ENCODE measurements at places on chromosomes 4 and X.

DNA sequence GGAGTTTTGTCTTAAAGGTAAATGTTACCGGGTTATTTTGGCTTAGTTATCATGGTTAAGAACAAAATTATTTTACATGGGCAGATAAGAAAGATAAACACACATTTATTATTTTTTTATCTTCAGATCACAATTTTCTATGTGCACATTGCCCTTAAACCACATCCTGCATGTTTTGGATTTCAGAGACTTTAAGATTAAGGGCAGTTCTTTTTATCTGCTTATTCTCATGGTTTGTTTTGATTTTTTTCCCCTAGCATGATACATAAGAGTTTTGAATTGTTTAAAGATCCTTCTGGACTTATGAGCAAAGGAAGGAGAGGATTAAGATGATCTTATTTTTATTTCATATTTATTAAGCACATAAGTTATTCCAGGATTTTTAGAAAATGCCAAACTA is 190.1 kb upstream of the BMP3 start:
- DNase-seq: no peak

DNA sequence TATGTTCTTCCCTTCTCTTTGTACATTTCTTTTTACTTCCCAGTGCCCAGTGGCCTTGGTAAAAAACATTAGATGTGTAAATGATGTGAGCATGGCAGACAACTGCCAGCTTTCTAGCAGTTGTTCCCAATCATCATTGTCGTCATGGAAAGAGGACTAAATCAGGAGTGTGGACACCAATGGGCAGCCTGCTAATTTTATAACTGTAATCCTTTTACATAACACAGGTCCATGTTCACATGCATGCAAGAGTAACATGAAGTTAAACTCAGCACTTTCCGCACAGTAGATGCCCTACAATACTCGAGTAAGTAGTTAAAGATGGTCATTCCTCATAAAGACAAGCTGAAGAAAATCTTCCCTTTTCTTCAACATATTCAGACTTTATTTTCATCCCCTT is 23.4 kb upstream of the G3BP2 start:
- no peak for DNase-seq

GRCh38 chr4:142548491-142548890 is 297.6 kb downstream of the INPP4B start:
- no peak for DNase-seq

- DNase-seq: no peak
These were observed 339 bp downstream of the CUL4B start for GRCh38 chrX:120560405-120560841.

DNA sequence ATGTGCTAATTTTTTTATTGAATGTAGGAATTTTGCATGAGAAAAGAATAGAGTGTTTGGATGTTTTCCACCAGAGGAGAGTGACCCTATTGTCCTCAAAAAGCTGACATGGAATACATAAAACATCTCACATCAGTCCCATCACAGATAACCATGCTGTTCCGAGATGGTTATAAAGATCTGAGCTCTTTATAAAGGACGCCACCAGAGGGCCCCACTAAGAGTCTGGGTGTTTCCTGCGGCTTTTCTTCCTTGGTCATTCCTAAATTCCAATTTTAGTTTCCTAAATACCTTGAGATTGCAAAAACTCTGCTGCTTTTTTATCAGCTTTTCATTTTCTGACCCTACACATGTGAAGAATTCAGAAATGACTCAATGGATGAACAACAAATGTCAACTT is 504.5 kb upstream of the FRG1 start:
- DNase-seq: no peak

DNA sequence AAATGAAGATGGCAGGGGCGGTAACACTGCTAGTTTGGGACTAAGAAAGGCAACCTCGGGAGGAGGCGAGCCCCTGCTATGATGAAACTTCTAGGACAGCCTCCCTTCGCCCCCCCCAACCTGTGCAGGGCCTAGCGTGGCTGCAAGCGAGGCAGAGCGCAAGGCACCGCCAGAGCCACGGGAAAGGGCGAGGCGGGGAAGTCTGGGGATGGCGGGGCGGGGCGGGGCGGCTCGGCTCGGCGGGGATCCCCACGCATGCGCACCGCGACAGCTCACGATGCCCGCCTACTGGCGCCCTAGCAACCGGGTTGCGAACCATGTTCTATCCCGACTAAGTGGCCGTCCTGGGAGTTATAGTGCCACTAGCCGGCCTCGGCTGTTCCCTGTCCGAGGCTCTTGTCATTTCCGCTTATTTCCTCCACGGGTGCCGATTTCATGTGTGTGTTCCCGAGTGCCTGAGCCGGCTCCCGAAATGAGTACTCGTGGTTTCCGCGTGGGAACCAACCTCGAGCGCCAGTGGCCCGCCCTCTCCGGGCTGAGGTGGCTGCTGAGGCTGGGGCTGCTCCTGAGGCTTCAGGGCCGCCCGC is 28.7 kb upstream of the RBMX start:
- DNase-seq: peak; percentile 72

- DNase-seq: no peak
These were observed 108.6 kb downstream of the PPP3CA start for GRCh38 chr4:101238706-101239105.

DNA sequence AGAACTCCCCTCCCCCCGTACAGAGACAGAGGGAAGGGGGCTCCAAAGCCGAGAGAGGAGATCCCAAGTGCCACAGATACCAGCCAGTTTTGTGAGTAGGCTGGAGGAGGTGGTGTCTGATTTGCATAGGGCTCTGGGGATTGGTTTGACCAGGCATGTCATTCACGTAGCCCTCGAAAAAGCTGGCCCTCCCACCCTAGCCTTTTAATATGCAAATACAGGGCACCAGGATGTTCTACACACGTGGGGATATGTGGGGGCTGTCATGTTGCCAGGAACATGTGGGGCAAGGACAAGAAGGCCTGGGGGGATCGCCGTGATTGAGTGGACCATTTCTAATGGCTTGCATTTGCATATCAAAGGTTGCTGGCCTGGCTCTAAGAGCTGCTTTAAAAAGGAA is 272.9 kb downstream of the PPP1R2C start:
- no peak for DNase-seq

- no peak for DNase-seq
These were observed 1.6 kb upstream of the AP1S2 start for GRCh38 chrX:15856222-15856587.

DNA sequence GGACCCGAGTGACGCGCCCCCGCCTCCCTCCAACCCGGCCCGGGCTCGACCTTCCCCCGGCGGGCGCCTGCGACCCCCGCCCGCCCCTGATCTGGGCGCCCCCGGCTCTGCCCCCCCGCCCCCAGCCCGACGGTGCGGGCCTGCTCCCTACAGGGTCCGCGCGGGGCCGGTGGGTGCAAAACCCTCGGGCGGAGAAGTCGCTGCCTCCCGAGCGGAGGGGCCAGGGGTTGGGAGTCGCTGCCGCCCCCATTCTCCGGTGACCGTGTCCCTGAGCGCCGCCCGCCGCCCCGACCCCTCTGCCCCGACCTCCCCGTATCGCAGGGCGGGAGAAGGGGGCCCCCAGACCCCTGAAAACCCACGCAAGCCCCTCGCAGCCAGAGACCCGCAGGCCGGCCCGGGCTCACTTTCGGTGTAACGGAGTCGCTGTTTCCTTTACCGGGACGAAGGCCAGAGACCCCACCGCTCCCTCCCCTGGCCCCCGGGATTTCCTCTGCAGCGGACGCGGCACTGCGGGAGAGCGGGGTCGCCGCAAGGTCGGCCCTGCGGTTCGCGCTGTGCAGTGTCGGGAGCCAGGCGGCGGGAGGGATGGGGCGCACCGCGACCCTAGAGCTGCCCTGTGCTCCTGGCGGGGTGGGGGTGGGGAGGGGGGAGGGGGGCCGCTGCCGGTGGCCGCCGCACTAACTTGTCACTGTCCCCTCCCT is 729 bp upstream of the CPLX1 start:
- DNase-seq: no peak

DNA sequence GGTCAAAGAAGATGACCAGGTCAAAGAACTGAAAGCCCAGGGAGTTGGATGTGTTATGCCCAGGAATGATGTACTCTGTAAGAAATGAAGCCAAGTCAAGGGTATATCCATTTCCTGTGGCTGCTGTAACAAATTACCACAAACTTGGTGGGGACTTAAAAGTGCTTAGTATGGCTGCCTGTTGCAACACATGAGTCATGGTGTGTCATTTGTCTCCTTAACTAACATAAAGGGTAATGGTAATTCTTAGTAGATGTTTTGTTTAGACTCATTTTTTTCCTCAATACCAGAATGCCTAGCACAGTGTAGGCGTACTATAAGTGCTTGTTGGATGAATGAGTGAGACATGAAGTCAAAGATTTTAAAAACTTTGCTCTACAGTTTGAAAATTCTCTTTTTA is 45.7 kb downstream of the SYTL5 start:
- no peak for DNase-seq

DNA sequence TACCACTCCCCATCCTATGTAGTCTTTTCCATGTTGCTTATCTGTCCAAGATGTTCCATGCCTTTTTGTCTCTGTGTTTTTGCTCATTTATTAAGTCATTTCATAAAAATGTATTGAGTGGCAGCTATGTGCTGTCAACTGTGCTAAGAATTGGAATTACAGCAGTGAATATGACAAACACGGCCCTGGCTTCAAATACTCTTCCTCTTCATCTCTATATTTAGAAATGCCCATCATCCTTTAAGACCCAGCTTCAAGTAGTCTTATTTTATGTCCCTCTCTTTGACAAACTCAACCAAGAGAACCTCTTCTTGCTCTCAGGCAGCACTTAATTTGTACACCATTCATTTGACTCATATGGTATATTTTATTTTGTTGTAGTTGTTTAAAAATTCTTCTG is 55.4 kb upstream of the AMOT start:
- DNase-seq: no peak

- DNase-seq: no peak
These were observed 86.8 kb downstream of the CAMK2D start for GRCh38 chr4:113674733-113675132.

DNA sequence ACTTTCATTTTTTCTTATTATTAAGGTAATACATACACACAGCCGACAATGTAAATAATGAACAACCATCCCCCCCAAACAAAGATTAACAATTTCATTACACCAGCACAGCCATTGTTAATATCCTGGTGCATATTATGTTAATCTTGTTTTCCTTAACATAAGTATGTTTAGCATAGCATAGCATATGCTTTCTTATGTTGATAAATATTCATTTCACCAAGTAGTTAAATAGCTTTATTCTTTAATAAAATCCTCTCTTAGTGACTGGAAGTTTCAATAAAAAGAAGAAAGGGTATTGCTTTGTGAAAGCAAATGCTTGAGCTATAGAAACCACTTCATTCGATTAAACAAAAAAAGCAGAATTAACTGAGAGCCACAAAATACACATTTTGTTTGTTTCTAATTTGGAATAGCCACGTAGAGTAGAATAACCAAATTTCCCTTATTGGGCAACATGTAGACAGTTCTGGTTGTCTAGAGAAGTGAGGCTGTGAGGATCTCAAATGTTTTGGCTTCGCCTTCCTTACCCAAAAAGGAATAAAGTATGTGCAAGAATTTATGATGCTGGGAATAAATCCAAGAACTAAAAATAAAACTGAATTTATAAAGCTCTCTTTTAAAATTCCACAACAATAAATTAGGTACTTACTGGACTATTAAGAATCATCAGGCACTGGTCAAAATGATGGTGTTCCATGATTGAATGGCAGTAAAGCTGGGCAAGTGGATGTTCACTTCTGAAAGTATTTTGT is 118.0 kb downstream of the PDE5A start:
- no peak for DNase-seq

- no peak for DNase-seq
These were observed 39.4 kb upstream of the OCIAD2 start for GRCh38 chr4:48945981-48946380.

- no peak for DNase-seq
These were observed 218.3 kb upstream of the HAND2 start for GRCh38 chr4:173748353-173748752.

DNA sequence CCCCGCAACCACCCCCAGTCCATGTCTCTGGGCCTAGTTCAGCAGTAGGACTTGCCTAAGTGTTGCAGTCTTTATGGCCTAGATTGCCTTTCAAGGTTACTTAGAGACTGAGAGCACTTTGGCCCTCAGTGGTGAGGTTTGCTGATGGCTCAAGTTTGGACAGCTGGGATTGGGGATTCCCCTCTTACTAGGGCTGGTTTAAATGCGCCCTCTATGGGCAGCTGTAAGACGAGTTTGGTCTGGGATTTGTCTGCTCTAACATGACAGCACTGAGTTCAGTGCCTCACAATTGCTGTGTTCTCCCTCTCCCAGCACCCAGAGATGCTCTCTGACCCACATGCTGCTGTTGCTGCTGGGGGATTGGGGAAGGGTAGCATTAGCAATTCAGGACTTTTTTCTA is 23.1 kb downstream of the DACH2 start:
- DNase-seq: no peak

- DNase-seq: no peak
These were observed 39.8 kb downstream of the BBS12 start for GRCh38 chr4:122772311-122772710.

GRCh38 chrX:57289089-57289488 is 2.6 kb downstream of the FAAH2 start:
- no peak for DNase-seq

GRCh38 chr4:99135541-99136162 is 8.4 kb downstream of the ADH4 start:
- no peak for DNase-seq

GRCh38 chr4:141912831-141913230 is 276.4 kb downstream of the IL15 start:
- DNase-seq: no peak

GRCh38 chr4:123651536-123652180 is 255.1 kb downstream of the SPRY1 start:
- no peak for DNase-seq

GRCh38 chrX:111811831-111812230 is 64.2 kb upstream of the TRPC5OS start:
- DNase-seq: no peak

DNA sequence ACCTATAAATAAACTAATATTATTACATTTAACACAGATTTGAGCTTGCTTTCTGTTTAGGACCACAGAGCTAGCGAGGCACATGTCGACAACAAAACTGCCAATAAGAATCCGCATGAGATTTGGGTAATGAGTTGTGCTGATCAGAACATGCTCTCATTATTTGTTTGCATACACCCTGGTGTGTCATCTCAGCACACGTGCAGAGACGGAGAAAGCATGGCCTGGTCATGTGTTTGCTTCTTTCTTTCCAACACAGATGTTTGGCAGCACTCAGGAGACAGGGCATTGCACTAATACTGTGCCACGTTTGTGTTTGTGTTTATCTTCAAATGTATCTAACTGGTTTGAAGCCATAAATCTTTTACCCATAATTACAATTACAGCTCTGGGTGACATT is 364.8 kb downstream of the ARAP2 start:
- DNase-seq: no peak

DNA sequence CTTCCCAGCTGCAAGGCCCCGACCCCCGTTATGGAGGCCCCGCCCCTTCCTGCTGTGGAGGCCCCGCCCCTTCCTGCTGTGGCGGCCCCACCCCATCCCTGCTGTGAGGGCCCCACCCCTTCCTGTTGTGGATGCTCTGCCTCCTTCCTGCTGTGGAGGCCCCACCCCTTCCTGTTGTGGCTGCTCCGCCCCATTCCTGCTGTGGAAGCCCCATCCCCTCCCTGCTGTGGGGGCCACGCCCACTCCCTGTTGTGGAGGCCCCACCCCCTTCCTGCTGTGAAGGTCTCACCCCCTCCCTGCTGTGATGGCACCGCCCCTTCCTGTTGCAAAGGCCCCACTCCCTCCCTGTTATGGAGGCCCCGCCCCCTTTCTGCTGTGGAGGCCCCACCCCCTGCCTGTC is 104.9 kb upstream of the PSAPL1 start:
- no peak for DNase-seq

- no peak for DNase-seq
These were observed 408.8 kb upstream of the F9 start for GRCh38 chrX:139121616-139122286.

Measured in frontal cortex (tissue), 4 donors.